ENCODE measurements at places on chromosomes 7 and 10. TPM values are rescaled to one million over a fixed set of nuclear protein-coding genes. Genes with fewer than 3 reads are reported as not detected.
A peak's percentile ranks its signal among the peaks of the same experiment; 100 is the strongest.

The SPACDR gene
- total RNA-seq: not detected

DNA sequence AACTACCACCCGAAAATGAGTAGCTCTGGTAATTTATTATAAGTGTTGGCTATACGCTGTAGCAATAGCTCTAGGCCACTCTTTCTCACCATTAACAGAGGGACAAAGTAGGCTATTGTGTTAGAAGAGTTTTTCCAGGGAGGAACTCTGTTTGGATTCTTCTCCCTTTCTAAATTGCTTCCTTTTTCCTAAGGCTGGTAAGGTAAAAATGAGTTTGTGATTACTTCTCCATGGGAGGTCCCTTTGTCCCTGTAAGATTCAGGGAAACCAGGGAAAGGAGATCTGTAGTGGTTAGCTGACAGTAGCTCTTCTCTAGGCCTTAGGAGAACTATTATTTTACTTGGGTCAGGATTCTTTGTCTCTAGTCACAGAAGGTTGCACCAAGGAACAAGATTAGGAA is 23.2 kb upstream of the SEMA3E start:
- no peak for DNase-seq

DNA sequence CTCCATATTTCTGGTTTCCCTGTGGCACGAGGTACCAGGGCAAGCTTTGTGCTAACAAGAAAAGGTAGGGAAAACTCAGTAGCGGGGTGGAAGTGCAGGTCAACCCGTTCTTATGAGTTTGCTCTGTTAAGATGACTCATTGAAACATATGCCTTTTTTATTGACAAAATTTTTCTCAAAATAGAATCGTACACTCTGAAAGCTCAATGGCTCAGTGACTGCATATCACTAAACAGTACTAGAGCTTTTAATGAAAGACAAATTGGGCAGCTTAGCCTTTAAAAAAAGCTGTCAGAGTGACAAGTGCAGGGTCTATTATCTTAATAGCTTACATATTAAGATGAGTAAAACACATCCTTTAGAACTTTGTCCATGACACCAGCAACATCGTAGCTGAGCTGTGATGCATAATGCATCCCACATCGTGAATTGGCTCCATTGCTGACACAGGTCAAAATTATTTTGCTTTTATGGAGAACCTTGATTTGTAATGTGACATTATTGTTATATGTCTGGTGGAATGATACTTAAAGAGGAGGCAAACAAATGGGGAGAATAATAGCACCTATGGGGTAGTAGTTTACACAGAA is 264.4 kb downstream of the ETV1 start:
- DNase-seq: no peak

GRCh38 chr7:18715988-18716387 is 220.4 kb downstream of the HDAC9 start:
- peak; percentile 91 for DNase-seq

GRCh38 chr10:93408783-93409182 is 73.4 kb downstream of the MYOF start:
- DNase-seq: no peak

GRCh38 chr7:116231949-116232348 is 21.6 kb downstream of the TES start:
- no peak for DNase-seq

DNA sequence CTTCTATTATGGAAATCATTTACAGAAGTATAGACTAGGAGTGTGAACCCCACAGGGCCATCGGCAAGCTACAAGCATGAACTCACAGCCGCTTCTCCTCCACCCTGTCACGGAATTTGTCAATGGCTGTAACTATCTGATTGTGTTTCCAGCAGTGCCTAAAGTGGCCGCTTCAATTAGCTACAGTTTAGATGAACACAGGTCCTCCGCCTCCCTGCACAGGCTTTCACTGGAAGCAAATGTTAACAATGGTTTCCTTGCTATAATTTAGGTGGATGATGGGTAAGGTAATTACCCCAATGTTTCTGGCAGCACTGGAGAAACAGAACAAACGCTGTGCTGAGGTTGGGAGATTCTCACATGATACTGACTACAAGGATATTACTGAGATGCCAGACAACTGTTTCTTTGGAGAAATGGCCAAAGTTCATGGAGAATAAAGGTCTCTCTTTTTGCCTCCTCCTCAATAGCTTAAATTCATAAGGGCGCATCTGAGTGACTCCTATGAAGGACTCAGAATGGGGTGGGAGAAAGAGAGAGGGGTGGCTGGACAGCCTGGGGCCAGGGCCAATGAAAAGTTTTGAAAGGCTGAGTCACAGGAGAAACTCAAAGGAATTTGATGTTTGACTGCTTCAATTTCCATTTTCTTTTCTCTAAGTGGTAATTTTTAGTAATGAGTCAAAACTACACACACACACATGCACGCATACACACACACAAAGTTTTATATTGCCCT is 78.9 kb downstream of the SVIL start:
- DNase-seq: no peak

The PRXL2A gene
- total RNA-seq: 61.2 TPM

DNA sequence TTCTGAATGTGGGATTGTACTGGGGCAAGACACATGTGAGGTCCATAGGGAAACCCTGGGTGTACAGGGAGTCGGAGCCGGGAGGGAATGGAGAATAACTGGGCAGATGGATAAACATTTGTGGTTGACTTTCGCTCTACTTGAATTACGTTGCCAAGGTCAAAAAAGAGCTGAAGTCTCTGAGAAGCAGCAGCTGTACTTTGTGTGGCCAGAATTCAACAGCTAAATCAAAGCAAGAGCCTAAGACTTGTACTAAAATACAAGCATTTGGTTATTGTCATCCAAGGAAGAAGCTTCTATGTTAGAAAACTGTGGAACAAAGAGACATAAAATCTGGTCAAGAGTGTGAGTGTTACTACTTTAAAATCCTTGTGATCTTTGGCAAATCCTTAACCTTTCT is 457.2 kb downstream of the ARL4A start:
- peak; percentile 5 for DNase-seq

DNA sequence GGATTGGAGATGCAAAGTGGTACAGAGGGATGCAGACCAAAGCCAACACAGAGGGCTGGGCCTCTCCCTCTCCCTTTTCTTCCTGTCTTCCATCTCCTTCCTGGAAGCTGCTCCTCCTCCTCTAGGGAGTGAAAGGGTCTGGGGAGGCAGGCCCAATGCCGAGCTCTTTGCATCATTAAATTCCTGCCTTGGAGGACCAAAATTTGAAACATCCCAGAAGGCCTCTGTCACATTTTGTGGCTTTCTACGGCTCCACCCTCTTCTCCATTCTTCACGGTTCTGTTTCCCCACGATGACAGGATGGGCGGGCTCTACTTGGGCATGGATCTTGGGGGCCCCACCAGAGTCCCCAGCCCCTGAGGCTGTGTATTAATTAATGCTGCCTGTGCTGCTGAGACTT is 76.4 kb downstream of the NEURL1 start:
- no peak for DNase-seq

GRCh38 chr7:34157137-34157536 is 251.8 kb downstream of the BMPER start:
- DNase-seq: no peak

The FAM25A gene
- not detected for total RNA-seq

DNA sequence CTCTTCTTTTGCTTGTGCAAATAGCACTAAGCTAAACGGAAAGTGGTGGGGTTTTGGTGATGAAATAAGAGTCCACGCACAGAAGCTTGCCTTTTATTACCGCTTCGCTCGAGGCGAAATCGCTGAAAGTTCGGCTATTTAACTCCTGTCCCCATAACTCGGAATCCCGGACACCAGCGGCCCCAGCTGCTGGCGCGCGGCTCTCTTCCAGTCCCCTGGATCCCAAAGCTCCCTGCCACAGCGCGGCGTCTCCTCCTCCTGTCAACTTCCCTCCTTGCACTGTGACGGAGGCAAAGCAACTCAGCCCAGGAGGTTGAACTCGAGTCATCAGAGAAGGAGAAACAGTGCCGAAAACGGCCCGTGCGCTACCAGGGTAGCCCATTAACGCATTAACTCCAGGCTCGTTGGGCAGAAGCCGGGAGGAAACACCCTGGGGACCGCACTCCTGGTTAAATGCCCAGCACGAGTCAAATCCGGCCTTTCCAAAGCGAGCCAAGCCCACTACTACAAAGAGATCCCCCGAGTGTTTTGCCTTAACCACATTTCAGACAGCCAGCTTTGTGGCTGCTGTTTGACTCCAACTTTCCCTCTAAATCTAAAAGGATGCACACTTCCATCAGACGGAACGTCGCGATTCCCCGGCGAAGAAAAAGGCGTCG is 1.3 kb downstream of the SEMA3D start:
- DNase-seq: no peak

GRCh38 chr10:11595395-11595692 is 16.1 kb downstream of the USP6NL start:
- DNase-seq: no peak

The GNGT1 gene
- not detected for total RNA-seq

The BLNK gene
- not detected for total RNA-seq

GRCh38 chr7:132242192-132242812 is 334.0 kb downstream of the PLXNA4 start:
- DNase-seq: no peak

DNA sequence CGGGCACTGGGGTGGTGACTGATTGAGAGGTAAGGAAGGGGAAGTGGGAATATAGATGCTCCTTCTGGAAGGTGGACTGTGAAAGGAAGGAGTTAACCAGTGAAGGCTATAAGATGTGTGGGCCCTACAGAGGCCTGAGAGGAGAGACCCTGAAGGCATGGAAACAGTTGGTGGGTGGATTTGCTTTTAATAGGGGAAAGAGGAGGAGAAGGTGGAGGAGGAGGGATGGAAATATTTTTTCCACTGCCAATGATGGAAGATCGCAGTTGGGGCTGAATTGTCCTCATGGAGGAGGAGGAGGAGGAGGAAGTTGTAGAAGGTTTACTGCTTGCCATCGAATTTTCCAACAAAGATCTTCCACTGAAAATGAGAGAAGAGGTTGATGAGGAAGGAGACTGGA is 80.3 kb downstream of the KIAA1217 start:
- DNase-seq: no peak

- DNase-seq: no peak
Observed at GRCh38 chr10:121735263-121735662, 137.0 kb upstream of the FGFR2 start.

The AKR1B15 gene
- total RNA-seq: not detected

GRCh38 chr10:24346877-24347519 is 138.1 kb downstream of the KIAA1217 start:
- no peak for DNase-seq

- peak; percentile 80 for DNase-seq
Observed at GRCh38 chr7:43700059-43700501, 29.2 kb downstream of the COA1 start.

The SLC13A1 gene
- total RNA-seq: not detected

The POR gene
- 73.3 TPM for total RNA-seq

The NUTM2D gene
- 1.1 TPM for total RNA-seq

The ARL4A gene
- total RNA-seq: 26.1 TPM

DNA sequence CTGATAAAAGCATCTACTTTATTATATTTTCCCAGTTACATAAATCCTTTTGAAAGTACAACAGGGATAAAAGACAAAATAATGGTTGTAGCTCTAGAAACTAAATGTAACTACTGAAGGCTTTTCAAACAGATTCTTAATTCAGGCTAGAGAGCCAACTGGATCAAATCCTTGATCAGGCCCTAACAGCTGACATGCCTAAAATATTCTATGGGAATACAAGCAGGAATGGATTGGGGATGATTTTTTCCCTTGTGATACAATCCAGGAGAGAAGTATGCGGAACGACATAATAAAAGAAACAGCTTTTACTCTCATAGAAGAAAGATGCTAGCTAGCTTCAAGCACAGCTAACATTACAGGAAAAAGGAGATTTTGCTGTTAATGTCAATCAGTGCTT is 49.0 kb downstream of the NT5C2 start:
- DNase-seq: no peak

GRCh38 chr7:16301291-16301690 is 120.0 kb downstream of the CRPPA start:
- DNase-seq: no peak

- peak; percentile 20 for DNase-seq
Observed at GRCh38 chr10:103492655-103493261, 747 bp upstream of the NEURL1 start.

DNA sequence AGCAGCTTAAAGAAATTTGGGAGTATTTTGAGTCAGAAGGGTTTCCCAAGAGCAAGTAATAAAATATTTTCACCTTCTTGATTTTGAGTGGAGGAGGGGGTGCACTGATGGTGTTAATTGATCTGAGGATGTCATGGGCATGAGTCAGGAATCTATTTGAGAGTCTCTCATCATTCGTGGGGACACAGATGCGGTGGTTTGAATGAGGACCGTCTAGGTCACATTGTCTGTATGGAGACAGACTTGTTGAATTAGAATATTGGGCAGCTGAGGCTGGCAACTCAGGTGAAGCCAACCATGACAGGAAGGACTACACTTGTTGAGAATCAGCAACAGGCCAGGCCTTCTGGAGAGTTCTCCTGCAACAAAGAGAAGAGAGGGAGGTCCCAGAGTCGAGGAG is 127.0 kb downstream of the INSYN2A start:
- no peak for DNase-seq
